ENCODE measurements at places on chromosomes 11 and 22.
A peak's percentile ranks its signal among the peaks of the same experiment; 100 is the strongest.

GRCh38 chr11:10673501-10674062 lies 20.0 kb downstream of the IRAG1 start:
- no peak for DNase-seq

DNA sequence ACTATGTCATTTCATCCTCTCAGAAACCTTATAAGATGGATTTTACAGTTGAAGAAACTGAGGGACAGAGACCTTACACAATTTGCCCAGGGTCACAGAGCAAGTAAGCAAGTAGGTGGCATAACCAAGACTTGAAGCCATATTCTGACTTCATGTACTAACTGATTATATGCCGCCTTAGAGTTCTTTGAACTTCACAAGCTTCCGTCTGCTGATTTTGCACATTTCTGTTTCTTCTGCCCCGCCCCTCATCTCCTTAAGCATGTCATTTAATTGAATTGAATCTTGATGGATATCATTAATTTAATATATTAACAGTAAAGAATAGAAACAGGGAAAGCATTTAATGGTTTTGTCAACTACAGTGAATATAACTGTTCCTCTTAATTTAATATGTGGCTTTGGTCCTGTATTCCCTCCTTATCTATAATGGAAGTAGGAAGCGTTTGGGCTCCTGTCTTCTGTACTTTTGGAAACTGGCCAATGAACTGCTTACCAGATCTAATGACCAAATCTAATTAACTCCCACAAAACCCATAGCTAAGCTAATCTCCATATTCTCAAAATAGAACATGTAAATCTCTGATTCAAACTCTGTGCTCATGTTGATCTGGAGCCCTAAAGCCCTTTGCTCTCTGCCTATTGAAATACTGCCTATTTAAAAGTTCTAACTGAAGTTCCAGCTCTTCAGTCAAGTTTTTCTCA lies 30.4 kb downstream of the SIK2 start:
- no peak for DNase-seq

DNA sequence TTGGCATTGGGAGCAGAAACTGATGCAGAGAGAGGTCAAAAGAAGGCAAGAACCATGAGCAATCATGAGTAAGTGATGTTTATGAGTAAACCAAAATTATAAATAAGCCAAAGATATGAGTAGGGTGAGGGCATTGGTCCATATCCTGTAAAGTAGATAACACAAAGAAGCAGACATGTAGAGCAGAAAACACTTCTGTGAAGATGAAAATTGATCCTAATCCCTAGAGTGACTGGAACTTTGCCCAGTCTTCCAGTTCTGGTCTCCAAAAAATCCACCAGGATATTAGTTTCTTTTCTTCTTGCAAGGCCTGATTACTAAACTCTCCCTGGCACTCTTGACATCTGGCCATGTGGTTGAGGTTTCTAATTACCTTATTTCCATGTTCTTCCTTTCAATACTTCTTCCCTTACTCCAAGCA lies 13.7 kb upstream of the DRD2 start:
- no peak for DNase-seq

DNA sequence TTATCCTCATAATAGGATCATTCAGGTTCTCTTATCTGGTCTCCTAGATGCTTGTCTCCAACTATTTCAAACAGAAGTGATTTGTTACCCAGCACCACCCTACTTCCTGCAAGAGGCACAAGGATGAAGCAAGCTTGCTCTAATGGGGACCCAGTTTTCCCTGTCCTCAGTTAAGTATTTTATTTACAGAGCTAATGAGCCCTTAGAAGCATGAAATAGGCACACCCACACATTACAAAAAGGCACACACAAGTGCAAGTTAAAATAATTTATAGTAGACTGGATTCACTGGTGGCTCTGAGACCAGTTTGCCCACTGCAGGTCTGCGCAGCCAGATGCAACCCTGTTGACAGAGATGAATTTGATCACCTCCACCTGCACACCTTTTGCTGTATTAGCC lies 167.5 kb downstream of the KIRREL3 start:
- no peak for DNase-seq

DNA sequence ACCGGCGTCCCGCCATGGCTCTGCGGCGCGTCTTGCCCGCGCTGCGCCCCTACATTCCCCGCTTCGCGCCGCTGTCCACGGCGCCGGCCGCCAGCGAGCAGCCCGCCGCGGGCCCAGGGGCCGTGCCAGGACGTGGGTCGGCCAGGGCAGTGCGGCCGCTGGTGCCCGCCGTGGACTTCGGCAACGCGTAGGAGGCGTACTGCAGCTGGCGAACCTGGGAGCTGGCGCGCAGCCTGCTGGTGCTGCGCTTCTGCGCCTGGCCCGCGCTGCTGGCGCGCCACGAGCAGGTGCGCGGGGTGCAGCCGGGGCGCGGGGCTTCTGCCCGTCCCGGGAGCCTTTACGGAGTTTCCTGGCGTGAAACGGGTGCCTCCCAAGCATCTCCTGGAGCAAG lies 20.1 kb downstream of the DGCR6L start:
- no peak for DNase-seq

- DNase-seq, result no peak
Measured at GRCh38 chr11:134372961-134373360, 39.1 kb downstream of the B3GAT1 start.

- DNase-seq, result peak; percentile 88
Measured at GRCh38 chr11:70270104-70270876, at the start of gene PPFIA1. PPFIA1 (plus strand) TSS chr11:70270690; CDS start chr11:70272173, 1,483 bp downstream.

DNA sequence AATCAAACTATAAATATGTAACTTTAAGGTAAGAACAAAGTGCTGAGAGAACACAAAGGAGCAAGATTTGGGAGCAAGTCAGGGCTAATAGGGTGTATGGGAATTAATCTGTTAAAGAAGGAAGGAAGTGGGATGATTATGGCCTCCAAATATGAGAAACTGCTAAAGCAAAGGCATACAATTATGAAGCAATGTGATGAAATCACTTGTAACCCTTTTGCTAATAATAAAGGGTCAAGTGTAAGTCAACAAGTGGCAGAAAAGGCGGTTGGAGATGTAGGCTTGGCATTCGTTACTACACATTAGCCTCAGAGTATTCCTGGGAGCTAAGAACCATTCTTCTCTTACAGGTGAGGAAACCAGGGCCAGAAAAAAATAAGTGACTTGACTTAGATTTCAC lies 1002.3 kb upstream of the TENM4 start:
- no peak for DNase-seq

GRCh38 chr22:31838917-31839316 lies 85.1 kb downstream of the DEPDC5 start:
- no peak for DNase-seq

DNA sequence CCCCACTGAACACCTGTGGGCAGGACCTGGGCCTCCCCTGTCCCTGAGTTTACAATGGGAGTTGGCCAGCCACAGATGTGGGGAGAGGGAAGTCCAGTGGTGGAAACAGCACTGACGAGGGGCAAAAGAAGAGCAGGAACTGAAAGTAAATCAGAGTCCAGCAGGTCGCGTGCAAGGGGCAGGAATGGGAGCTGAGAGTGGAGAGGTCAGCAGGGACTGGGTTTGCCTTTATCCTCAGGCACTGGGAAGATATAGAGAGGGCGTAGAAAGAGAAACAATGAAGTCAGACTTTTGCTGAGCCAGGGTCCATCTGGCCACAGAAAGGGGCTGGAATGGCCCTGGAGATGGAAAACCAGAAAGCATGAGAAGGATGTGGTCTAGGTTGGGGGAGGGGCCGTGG lies 8.5 kb downstream of the P2RY6 start:
- DNase-seq, result no peak

GRCh38 chr11:114208377-114208776 lies 87.8 kb upstream of the NNMT start:
- no peak for DNase-seq

DNA sequence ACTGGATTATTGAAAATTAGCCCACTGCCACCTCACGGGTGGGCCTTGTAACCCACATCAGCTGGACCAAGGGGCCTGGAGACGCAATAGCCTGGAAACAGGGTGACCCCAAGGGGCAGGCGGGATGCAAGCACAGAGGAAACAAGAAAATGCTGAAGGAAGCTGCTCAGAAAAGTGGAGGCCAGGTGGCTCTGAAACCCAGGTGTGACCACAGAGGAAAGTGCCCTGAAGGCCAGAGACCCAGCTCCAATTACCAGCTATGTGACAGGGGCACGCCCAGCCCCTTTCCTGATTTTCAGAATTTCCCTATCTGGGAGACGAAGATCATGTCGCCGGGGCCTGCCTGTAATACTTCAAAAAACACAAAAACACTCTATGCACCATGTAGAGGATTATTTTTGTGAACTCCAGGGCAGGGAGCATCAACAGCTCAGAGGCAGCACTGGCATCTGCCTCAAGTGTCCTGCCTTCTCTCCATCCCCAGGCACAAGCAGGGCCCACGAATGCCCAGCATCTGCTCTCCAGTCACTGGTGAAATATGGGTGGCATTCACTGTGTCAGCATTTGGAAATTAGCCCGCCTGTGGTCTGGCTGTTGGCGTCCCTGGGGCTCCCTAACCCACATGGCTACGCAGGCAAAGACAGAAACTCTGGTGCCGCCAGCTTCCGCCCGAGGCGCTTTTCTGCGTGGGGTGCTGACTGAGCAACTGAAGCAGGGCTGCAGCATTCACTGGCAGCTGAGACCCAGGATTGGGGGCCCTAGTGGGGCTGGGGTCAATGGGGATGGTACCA lies 6.3 kb downstream of the KCNJ1 start:
- DNase-seq, result no peak

DNA sequence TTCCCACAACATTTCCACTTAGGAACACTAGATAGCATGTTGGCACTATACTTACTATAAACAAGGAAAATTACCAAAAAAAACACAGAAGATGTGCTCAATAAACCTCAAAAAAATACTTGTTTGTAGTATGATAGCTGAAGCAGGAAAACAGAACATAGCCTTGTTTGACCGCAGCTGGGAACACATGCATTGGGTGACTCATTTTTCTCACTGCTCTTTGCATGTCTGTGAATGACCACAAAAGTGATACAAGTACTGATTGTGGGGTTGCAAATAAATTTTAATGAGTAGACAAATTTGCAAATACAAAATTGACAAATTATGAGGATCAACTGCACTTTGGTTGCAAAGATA lies 22.8 kb upstream of the GUCY1A2 start:
- DNase-seq, result no peak

DNA sequence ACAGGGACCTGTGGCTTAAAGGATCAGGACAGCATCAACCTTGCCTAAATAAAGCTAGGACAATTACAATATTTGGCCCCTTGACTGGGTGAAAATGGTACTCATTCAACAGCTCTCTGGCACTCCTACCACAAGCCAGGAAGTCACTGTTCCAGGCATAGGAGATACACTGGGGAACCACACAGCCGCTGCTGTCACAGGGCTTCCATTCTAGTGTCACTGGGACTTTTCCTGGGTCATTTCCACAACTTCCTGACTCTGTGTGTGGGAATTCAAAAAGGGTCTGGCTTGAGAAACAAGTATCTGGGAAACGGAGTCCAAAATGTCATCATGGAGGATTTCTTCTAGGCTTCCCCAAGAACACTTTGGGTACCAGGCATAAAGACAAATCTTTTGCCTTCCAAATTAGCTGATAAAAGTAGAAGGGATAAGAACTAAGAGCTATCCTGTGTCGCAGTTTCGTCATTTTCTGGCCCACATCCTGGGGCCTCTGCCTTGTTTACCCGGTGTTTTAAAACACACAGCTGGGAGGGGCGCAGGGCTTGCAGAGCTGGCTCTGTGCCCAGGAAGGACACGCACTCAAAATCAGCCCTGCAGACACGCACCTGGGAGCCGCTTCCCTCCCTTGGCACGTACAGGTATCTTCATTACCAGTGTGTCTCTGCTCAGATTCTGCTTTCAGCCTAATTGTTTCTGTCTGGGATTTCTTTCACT lies 38.0 kb downstream of the TMEM45B start:
- no peak for DNase-seq

DNA sequence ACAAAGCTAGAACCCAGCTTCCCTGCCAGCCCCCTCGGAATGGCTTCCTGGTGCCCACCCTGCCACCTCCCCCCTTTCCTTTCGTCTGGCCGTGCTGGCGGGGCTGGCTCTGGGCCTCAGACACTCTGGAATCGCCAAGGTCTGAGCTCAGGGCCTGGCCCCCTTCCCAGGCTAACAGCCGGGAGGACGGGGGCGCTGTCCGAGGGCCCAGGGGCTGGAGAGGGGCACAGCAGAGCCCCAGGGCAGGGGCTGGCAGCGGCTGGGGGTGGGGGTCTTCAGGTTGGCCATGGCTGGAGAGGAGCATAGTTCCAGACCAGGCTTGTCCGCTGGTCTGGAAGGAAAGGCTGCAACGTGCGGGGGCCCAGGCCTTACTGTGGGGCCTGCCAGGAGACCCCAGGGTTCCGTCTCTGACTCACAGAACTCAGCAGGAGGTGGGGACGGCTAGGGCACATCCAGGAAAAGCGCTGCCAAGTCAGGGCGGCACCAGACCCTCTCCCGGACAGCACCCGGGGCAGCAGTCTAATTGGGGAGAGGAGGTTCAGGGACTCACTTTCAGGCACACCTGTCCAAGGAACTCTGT lies 861 bp upstream of the LTBP3 start:
- no peak for DNase-seq

GRCh38 chr11:859394-860131 lies 16.9 kb downstream of the TSPAN4 start:
- no peak for DNase-seq

- DNase-seq, result no peak
Measured at GRCh38 chr11:73321604-73322381, 13.7 kb downstream of the ARHGEF17 start.

DNA sequence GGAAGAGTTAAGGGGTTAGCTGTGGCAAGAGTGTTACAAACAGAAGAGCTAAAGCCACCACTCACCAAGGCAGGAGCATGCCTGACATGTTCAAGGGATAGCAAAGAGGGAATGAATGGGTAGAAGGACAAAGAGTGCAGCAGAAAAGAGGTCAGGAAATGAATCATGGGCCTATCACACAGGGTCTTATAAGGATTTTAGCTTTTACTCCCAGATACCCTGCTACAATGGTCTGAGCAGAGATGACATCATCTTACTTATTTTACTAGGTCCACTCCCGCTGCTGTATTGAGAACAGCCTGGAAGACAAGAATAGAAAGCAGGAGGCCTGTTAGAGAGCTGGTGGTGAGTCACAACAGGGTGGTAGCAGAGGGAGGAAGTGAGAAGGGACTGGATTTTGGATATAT lies 9.8 kb downstream of the TRAF6 start:
- DNase-seq, result no peak

DNA sequence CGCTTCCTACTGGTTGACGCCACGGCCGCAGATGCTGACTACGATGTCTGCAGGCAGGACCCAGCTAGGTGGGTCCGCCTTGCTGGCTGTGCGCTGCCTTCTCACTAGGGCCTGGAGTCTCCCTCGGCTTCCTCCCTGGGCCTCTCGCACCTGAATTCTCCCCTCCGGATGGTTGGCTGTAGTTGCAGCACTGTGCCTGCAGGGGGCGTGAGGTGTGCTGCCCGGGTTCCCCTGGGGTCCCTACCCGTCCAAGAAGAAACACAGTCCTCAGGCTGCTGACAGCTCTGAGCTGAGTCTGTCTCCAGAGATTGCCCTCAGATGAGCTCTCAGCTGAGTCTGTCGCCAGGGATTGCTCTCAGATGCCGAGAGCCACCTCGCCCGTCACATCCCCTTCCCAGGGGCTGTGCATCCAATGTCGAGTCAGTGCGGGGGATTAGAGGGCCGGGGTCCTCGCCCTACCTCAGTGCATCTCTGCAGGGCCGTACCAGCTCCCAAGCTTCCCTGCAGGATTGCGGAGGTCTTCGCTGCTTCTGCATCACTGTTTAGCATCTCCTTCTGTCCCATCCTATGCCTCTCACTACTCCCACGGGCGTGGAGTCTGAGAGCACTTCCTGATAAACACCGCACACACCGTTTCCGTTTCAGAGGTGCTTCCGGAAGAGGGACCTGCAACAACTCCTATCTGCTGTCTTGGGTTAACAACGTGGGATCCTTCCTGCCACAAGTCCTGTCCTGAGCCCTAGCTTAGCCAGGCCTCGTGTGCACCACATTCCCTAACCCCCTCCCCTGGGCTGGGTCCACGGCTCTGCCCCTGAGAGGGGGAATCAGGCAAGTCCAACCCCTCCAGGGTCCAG lies 196.9 kb downstream of the CSNK2A3 start:
- DNase-seq, result no peak
